ENCODE measurements at places on chromosomes 2 and 18.

DNA sequence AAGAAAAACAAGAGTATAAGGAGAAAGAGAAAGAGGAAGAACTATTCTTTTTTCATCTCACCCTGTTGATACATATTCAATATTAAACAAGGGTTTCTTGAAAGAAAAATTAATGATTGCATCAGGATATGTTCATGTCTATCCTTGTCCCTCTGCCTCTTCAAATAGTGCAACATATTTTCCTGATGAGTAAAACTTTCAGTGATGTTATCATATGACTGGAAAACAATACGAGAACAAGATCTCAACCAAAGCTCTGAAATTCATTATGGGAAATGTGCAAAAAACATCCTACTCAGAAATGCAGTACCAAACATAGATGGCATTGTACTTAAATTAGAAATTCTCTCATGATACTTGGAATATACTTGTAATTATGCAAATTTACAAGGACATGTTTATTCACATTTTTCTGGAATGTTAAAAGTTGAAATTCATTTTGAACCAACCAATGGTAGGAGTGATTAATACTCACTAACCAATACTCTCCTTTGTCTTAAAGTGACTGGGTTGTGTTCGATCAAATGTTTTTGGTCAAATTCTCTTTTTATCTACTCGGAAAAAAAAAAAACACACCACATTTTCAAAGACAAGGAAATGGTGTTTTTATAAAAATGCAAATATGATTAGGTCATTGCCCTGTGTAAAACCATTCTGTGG is 148.9 kb upstream of the GULP1 start:
- no peak for DNase-seq

DNA sequence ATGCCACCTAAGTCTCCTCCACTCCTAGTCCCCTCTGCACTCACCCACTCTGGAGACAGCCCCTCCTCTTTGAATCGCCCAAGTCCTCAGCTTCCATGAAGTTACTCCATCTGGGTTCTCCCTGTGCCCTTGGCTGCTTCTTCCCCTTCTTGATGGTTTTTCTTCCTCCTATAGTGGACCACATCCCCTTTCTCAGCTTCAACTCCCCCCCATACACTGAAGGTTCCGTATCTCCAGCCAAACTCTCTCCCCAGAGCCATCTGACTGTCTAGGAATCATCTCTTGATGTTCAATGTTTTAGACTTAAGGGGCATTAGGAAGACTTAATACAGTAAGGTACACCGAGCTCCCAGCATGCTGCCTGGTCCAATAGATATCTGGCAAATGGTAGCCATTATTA is 39.6 kb downstream of the EMX1 start:
- no peak for DNase-seq

GRCh38 chr2:218260742-218261422 is at the start of gene GPBAR1:
TSS of gene GPBAR1 (plus strand) at chr2:218261015. CDS start at chr2:218262725, 1,710 bp downstream.
- no peak for DNase-seq

GRCh38 chr2:239394346-239394945 is 6.4 kb downstream of the HDAC4 start:
- DNase-seq: no peak

DNA sequence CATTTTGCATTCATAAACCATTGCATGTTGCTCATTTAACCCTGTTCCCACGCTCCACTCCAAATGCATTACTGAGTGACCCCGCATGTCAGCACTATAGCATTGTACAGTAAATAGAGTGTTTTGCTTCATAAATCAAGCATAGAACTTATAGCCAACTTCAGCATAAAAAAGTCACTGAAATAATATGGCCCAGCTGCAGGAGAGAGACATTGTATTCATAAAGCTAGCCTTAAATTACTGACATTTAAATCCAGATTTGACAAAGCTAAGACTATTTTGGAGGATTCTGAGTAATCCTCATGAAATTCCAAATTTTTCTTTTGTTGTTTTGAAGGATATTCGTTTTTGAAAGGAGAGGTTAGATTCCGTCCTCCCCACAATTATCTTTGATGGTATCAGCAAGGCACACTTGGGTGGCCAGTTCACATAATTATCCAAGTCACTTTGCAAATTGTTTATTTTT is 320.9 kb upstream of the TCF4 start:
- no peak for DNase-seq

DNA sequence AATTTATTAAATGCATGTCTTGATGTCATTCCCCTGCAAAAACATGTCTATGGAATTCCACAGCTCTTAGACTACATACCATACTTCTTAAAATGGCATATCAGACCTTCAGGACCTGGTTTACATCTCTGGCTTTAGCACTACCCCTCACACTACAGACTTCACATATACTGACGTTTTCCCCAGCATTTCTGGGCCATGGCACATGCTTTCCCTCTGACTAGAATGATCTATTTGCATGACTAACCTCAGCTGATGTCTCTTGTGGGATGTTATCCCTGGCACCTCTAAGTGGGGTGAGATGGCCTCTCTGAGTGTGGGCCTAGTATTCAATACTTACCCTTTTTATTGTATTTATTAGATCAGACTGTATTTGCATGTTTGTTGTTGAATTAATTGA is 381.6 kb downstream of the ERBB4 start:
- no peak for DNase-seq

GRCh38 chr18:2102022-2102421 is 469.3 kb downstream of the METTL4 start:
- DNase-seq: no peak

- no peak for DNase-seq
These were observed 1.5 kb downstream of the KLF7 start for GRCh38 chr2:207164006-207164831.

DNA sequence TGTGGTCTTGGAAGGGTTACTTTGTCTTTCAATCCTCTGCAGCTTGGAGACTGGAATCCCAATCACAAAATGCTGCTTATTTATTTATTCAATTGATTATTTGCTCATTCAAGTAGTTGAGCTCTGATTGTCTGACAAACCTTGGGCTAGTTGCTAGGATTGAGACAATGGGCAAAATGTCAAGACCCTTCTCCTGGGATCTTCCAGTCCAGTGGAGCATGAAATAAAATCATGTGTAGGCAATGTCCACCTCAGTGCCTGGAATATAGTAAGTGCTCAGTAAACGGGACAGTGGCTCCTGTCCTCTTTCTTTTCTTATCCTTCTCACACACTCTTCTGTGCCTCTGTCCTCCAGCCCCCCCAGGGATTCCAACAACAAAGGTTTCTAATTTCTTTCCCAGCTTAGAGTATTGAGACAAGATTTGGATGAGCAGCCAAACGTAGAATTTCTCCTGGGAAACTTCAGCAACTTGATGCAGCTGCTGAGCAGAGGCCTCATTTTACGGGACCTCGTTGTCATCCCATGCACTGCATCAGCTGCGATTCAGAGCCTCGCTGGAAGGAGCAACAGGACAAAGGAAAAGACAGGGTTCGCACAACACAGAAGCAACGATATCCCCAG is 545.0 kb downstream of the SOX11 start:
- no peak for DNase-seq

GRCh38 chr2:187051350-187051749 is 202.4 kb upstream of the ZSWIM2 start:
- no peak for DNase-seq

GRCh38 chr2:74226648-74227213 is 28.3 kb downstream of the MTHFD2 start:
- no peak for DNase-seq

DNA sequence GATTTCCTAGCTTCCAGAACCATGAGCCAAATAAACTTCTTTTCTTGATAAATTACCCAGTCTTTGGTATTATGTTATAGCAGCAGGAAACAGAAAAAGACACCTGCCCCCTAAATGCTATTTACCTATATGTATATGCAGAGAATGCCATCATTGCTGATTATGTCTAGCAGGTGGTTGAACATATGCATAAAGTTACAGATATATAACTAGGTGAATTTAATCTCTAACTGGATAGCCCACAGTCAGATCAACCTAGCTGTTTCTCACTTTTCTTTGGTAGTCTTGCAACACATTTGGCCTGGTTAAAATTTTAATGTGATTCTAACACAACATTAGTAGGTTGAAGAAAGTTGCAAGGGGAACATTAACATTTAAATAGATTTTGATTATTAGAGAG is 7.1 kb upstream of the CERS6 start:
- no peak for DNase-seq
